ENCODE measurements at places on chromosomes 16 and 17.
A peak's percentile ranks its signal among the peaks of the same experiment; 100 is the strongest.

GRCh38 chr17:4645642-4646041 is 4.2 kb upstream of the ALOX15 start:
- no peak for DNase-seq

- no peak for DNase-seq
Measured at GRCh38 chr16:27811881-27812280, 251.6 kb downstream of the GSG1L start.

- DNase-seq: no peak
Measured at GRCh38 chr17:50627782-50628601, 6.7 kb upstream of the ABCC3 start.

DNA sequence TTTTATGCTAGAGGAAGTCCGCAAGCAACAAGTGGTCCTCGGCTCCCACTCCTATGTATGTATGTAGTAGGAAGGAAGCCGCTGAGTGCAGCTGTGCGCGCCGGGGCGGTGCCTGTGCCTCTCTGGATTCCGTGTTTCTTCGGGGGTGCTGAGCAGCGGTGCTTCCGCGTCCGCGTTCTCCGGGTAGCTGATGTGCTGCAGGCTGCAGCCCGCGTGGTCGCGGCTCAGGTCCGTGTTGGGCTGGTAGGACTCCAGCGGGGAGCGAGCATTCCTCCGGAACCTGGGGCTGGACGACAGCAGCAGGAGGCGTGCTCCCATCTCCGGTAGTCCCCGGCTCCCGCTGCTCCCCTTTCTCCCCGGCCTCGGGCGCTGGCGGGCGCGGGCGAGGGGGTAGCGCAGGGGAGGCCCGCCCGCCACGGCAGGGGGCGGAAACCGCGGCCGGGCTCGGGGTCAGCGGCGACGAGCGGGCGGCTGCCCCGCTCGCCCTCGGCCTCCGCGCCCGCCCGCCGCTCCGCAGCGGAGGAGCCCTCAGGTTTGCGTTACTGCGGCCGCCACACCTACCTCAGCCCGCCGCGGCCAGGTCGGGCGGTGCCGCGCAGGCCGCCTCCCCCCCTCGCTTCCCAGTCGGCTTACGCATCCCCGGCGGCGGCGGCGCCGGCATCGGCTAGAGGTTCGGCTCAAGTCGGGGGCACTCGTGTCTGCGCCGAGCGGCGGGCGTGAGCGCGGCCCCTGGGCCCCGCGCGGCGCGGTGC is 487 bp downstream of the C17orf67 start:
- peak; percentile 67 for DNase-seq

DNA sequence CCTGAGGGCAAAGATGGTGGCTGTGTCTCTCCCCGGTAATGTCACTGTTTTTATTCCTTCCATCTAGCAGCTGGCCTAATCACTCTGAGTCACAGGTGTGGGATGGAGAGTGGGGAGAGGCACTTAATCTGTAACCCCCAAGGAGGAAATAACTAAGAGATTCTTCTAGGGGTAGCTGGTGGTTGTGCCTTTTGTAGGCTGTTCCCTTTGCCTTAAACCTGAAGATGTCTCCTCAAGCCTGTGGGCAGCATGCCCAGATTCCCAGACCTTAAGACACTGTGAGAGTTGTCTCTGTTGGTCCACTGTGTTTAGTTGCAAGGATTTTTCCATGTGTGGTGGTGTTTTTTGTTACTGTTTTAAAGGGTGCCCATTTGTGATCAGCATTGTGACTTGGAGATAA is 5.5 kb upstream of the RAPGEFL1 start:
- DNase-seq: no peak

DNA sequence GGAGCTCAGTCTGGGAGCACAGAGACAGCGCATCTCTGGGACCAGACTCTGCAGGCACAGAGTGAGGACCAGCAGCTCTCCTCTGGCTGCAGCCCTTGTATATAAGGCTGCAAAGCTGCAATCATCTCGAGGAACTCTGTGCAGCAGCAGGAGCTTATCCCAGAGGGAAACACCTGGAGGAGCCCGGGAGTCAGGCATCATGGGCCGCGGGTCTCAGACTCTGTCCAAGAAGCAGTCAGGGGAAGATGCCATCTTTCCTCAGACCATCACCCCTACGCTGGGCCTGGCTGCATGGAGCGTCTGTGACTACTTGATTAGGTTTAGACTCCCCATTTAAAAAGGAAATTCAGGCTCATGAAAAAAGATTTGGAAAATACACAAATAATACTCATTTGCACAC is 122.0 kb downstream of the IRF8 start:
- DNase-seq: no peak
